Stimulated activated naive CD4-positive, alpha-beta T cell (primary cell): ENCODE measurements at places on chromosomes 4 and X.

GRCh38 chrX:16946971-16947562 lies 609 bp downstream of the REPS2 start:
- no peak for DNase-seq

DNA sequence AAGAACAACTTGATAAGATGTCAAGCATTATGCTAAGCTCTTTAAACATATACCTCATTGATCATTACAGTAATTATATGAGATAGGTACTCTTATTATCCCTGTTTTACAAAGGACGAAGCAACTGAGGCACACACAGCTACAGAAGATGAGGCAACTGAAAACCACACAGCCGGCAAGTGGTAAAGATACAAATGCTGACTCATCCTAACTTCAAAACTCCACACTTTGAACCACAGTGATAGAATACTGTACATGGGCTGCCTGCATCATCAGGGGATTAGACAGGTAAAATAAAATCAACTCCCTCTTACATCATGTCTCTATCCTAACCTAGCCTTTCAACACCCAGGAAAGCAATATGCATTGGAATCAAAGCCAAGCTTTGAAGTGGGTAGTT lies 47.8 kb downstream of the LHFPL1 start:
- DNase-seq = no peak

- no peak for DNase-seq
Observed at GRCh38 chrX:40998123-40998522, 87.1 kb upstream of the USP9X start.

GRCh38 chrX:37553476-37553875 lies 18.0 kb upstream of the LANCL3 start:
- no peak for DNase-seq

DNA sequence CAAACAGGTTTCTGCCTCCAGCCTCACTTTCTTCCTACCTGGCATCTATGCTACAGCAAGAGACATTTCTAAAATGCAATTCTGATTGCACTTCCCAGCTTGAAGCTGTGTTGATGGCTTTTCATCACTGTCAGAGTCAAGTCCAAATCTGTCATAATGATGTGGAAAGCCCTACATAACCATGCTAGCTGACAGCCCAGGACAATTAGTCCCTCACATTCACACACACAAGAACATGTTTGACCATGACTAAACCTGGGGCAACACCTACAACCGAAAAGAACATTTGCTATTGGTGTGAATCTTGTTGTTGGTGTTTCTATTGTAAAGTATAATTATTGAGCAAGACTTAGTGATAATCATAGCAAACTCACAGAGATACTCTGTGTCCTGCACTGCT lies 58.2 kb downstream of the PPM1K start:
- no peak for DNase-seq

DNA sequence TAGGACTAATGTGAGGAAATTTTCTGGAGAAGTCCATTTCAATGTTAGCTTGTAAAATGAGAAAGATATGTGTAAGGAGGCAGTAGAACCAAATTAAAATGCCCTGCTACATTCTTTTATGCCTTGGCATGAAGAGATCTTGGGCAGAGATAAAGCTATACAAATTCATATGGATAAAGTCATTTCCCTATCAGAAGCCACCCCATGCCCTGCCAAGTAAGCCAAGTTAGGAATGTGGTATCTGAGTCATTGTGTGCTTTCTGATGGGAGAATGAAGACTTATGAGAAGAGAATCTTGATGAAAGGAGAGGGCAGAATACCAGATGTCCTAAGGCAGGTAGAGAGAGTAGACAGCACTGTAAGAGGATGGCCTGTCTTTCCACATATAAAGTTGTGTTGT lies 83.7 kb downstream of the TEX13A start:
- DNase-seq = no peak

DNA sequence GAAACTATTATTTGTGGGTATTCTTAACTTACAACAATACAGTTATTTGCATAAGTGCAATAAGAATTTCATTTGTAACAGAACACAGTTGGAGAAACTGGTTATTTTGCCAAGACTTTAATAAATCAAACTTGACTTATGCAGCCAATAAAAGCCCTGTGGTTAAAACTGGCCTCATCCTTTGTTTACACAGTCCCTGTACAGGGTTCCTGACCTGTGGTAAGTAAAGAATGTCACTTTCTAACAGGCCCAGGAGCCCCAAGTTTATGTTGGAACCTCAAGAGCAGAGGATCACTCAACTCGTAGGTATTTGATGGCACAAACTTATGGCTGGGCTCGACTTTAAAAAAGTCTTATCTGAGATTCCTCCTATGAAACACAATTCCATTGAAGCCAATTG lies 88.6 kb upstream of the PTCHD1 start:
- no peak for DNase-seq

DNA sequence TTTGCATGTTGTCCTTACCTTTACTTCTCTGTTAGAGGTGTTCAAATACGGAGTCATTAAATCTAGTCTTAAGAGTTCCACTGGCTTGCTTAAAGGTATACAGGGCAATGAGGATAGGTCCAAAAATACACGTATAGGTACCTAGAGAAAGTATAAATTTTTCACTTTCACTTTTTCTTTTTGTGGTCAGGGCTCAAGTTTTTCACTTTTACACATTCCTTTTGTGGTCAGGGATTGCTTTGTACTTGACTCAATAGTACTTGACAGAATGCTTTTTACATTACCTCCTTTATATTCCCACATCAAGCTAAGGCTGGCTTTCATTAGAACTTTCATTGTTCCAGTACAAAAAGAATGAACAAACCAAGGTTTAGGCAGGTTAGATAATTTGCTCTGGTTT lies 21.7 kb downstream of the TMEM184C start:
- no peak for DNase-seq

DNA sequence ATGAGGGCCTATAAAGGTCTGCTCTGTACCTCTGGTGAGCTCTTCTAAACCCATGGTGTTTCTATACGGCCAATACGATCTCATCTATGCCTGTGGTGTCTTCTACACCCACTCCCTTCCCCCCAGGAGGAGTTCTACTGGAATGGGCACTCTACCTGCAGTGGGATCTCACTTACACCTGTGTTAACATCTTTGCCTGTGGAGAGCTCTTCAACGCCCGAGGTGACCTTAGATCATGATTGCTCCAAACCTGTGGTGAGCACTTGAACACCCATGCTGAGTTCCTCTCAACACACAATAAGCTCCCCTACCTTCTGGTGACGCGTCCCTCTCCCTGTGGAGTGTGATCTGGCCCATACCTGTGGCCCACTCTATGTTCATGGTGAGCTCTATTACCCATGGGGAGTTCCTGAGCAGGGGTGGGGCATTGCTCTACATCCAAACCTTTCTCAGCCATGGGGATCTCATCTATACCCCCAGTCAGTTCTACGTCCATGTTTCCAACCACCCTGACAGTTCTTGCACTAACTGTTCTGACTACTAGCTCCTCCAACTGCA lies 48.6 kb downstream of the BCOR start:
- no peak for DNase-seq

GRCh38 chrX:21476909-21477308 lies 102.7 kb downstream of the CNKSR2 start:
- DNase-seq = no peak

GRCh38 chrX:134764202-134764785 lies 106.0 kb upstream of the PLAC1 start:
- no peak for DNase-seq

GRCh38 chr4:89276296-89276695 lies 31.3 kb downstream of the GPRIN3 start:
- no peak for DNase-seq
